ENCODE measurements at places on chromosomes 4 and X. TPM values are rescaled to one million over a fixed set of nuclear protein-coding genes. Genes with fewer than 3 reads are reported as not detected.

Gene NAP1L3
- 0.61 TPM for total RNA-seq

DNA sequence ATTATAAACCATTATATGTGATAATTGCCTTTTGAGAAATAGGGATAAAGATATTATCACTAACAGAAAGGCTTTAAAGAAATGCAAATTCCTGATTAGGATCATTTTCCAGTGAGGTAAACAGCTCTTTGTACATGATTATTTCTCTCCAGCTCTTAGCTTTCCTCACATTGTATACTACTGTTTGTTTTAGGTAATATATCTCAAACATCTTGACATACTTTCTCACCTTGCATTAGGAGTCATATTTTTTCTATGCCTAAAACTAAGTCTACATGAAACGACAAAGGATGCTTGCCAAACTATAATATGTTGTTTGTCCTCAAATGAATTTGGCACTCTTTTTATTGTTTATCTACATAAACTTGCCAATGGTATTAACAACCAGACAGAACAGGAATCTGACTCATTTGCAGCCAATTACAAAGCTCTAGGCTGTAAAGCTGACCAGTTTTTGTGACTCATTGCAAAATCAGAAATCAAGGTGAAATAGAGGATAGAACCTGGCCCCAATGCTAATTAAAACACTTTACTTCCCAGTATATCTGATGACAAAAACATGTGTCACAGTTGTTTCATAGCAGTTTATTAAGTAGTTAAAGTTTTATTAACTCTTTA is 107.0 kb downstream of the IQCM start:
- peak; percentile 80 for DNase-seq

- DNase-seq, result peak; percentile 41
Measured at GRCh38 chr4:52369649-52370048, 289.5 kb downstream of the USP46 start.

DNA sequence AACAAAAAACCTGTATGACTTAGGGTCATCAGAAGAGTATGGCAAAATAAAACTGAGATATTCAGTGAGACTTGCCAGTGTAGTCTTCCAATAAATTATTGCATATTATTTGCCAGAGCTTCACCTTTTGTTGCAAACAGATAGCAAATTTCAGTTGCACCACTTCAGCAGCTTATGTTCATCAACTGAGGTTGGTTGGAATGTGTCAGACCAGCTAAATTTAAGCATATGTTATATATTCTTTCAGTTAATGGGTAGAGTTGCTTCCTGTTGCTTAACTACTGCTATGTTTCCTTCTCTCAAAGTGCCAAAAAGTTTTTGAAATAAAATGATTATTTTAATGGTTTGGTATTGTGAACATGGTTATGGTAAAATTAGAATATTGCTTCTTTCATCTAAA is 61.5 kb downstream of the GALNT7 start:
- no peak for DNase-seq

DNA sequence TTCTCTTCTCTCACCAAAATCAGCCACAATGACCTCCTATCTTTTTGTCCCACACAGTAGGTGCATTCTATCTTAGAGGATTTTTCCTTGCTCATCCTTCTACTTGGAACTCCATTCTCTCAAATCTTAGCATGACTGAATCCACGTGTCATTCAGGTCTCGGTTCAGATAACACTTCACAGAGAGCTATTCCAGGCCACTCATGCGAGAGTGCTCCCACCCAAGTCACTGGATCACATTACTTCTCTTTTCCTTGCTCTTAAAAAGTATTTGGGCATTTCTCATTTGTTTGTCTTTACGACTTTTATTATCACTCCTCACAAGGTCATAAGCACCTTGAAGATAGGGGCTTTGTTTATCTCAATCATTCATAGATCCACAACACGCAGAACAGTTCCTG is 647.5 kb upstream of the TENM3 start:
- DNase-seq, result no peak

- DNase-seq, result peak; percentile 23
Measured at GRCh38 chr4:140754918-140755773, 1.0 kb downstream of the TBC1D9 start.

DNA sequence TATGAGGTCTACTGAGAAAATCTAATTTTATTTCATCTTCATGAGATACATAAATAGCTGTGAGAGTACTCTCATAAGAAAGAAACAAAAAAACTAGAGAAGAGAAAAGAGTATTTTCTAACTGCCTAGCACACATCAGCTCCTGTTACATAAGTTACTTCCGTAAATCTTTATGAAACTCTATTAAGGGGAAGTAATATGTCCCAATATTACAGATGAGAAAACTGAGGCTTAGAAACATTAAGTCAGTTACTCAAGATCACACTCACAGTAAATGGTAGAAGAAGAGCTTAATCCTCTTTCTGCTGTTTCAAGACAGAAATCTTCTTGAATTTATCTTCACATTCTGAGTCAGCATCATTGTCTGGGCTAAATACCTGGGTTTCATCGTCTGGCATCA is 164.1 kb downstream of the DTHD1 start:
- DNase-seq, result no peak

Gene GRK4
- 2.7 TPM for total RNA-seq

Gene CXCL13
- not detected for total RNA-seq

DNA sequence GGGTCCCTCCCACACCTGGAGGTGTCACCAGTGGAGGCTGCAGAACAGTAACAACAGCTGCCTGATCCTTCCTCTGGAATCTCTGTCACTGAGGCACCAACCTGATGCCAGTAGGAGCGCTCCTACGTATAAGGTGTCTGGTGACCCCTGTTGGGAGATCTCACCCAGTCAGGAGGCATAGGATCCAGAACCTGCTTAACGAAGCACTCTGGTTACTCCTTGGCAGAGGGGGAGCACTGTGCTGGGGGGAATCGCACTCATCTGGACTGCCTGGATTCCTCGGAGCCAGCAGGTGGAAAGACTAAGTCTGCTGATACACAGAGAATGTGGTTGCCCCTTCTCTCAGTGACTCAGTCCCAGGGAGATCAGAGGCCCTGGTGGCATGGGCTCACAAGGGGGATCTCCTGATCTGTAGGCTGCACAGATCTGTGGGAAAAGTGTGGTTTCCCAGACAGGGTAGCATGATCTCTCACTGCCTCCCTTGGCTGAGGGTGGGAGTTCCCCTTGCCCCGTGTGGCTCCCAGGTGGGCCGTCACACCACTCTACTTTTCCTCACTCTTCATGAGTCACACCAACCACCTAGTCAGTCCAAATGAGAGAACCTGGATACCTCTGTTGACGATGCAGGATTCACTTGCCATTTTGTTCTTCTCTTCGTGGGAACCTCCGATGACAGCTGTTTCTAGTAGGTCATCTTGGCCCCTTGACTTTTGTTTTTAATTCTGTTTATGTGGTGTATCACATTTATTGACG is 305.9 kb downstream of the IDS start:
- no peak for DNase-seq

- DNase-seq, result no peak
Measured at GRCh38 chr4:173418639-173419038, 19.7 kb upstream of the SCRG1 start.

Gene FAM47A
- total RNA-seq, result not detected

DNA sequence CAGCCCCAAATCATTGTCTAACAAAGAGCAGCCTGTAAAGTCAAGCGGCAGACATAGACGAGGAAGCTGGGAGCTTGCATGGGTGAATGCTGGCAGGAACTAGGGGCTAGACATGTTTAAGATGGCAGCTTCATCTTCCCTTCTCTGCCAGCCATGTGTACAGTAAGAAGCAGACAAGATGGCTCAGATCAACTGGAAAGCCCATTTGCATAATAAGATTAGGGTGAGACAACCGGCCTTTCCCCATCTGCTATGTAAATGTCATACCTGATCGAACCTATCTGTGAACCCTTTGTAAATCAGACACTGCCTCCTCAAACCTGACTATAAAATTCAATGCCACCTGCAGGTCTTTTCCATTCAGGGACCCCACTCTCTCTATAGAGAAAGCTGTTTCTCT is 22.8 kb upstream of the HADH start:
- DNase-seq, result no peak

Gene SMIM10
- 0.17 TPM for total RNA-seq

DNA sequence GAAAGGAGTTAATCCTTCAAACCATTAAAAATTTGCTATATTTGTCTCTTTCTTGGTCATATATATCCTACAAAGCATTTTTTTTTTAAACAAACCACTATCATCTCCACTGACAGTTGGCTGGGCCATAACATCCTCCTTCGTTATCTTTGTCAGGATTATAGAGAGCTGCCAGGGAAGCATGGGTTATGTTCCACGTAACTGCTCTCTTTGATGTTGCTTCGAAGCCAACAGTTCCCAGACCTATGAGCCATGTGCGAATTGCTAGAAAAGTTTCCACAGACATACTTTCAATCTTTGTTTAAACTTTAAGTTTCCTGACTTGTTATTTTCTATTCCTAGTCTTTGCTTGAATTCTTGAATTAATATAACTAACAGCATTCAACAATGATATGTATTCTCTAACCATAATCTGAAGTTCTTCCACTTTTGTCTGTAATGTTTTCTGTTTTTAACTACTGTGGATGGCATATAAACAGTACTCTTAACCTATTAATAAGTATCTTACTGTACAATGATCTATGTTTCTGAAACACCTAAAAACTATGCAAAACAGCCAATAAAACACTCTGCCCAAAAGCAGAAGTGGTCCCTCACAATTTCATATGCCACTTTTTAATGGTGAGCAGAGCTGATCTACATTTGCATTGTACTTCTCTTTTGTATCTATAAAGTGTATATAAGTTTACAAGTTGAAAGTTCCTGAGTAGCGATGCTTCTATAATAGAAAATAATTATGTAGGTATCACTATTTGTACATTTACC is 37.9 kb downstream of the EREG start:
- DNase-seq, result no peak

DNA sequence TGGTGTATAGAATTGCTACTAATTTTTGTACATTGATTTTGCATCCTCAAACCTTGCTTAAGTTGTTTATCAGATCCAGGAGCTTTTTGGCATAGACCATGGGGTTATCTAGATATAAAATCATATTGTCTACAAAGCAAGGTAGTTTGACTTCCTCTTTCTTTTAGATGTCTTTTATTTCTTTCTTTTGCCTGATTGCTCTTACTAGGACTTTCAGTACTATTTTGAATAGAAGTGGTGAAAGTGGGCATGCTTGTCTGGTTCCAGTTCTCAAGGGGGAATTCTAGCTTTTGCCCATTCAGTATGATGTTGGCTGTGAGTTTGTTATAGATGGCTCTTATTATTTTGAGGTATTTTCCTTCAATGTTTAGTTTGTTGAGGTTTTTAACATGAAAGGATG is 187.9 kb upstream of the LCORL start:
- DNase-seq, result no peak

Gene EFHC2
- 0.25 TPM for total RNA-seq

Gene GC
- total RNA-seq, result not detected

GRCh38 chr4:28357990-28358389 is 1497.3 kb downstream of the STIM2 start:
- no peak for DNase-seq

DNA sequence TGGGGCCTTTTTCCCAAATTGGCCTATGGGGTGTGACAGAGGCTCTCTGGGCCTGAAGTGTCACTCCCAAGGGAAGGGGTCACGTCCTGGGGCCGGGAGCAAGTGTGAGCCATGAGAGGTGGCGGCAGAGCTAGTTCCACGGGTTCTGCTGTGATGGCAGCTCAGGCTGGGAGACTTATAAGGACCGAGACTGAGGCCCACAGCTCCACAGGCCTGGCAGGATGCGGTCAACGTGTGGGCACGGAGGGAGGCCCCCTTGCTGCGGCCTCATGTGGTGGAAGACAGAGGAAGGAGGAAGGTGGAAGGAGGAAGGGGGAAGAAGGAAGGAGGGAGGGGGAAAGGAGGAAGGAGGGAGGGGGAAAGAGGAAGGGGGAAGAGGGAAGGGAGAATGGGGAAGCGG is 7.2 kb upstream of the CPLX1 start:
- DNase-seq, result no peak

DNA sequence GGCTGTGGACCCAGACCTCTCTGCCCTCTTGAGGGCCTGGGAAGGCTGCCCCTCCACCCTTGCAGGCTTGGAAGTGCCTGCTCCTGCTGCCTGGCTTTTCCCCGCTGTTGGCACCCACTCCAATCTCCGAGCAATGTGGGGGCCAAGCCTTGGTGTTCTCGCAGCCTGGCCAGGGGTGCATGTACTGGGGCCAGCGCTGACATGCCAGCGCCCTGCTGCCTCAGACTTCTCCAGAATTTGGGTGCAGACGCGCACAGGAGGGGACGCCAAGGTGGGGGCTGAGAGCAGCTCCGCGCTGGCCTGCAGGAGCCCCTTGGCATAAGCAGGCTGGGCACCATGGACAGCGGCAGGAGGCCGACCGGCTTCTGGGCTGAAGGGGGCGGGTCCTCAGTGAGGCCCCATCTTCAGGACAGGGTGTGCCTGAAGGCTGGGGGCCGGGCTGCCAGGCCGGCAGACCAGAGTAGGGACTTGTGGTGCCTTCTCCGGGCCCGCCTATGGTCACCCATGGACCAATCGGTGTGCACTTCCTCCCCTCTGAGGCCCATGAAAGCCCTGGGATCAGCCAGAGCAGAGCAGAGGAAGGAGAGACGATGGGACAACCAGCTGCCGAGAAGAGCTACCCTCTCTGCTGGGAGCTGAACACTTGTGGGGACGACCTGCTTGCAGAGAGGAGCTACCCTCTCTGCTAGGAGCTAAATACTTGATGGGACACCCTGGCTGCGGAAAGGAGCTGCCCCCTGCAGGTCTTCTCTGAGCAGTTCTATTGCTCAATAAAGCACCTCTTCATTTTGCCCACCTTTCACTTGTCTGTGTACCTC is 118.3 kb downstream of the DNAAF6 start:
- DNase-seq, result no peak

Gene PHKA2
- total RNA-seq, result 17.2 TPM

DNA sequence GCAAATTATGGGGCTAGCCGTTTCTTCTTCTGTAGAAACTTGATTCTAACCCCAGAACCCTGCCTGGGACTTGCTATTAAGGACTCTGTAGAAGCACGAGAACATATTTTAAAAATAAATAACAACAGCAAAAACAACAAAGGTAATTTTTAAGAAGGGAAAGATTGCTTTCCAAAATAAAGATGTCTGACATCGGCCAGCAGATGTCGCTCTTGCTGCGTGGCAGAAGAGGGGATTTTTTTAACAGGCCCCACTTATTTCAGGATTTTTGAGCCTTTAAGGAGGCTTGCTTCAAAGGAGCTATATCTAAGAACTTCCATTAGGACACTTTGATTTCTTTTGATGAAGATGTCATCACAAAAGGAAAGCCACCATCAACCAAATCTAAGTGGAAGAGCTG is 62.8 kb upstream of the EGFL6 start:
- DNase-seq, result no peak

Gene P2RY8
- not detected for total RNA-seq

DNA sequence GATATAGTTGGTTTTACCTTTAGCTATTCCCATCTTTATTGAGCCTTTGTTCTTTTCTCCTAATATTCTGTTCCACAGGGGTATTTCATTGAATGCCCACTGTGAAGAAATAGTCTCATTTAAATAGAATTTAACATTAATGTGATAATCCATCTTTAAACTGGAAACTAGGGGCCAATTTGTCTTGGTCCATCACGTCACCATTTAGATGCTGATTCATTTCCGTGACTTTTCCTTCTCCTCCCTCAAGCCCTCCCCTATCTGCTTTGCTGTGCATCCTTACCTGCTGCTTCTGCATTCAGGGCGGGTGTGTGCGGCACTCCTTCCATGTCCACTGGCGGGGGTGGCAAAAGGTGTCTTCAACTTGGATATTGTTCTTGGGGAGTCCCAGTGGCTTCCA is 241.1 kb downstream of the FBXW7 start:
- no peak for DNase-seq

- DNase-seq, result no peak
Measured at GRCh38 chrX:140433582-140433981, 71.3 kb downstream of the SOX3 start.

Gene GLRA3
- not detected for total RNA-seq

Data from foreskin keratinocyte (primary cell).